ENCODE measurements at places on chromosomes 5 and 9. TPM values are rescaled to one million over a fixed set of nuclear protein-coding genes. Genes with fewer than 3 reads are reported as not detected.

DNA sequence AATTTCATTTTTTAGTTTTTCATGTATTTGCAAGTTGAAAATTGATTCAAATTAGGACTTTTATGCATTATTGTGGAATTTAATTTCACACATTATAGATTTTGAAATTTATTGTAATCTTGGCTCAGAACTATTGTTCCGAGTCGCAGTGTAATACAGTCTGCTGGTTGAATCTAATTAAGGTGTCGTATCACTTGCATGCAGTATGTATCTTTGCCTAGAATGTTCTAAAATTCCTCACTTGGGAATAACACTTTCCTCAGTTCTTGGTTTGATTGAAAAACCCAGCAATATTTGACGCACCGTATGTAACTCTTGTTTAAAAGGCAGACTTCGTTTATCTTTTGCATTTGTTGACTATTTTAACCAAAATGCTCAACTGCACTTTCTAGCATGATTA lies 49.4 kb downstream of the MELK start:
- no peak for DNase-seq

GRCh38 chr5:36743891-36744772 lies 132.4 kb upstream of the NIPBL start:
- no peak for DNase-seq

- no peak for DNase-seq
Measured at GRCh38 chr5:108728566-108729241, 19.0 kb upstream of the FER start.

Gene TYRP1
- total RNA-seq = 43.8 TPM

Gene NDUFAF2
- total RNA-seq = 36.1 TPM
